ENCODE measurements at places on chromosomes 7 and 10.

DNA sequence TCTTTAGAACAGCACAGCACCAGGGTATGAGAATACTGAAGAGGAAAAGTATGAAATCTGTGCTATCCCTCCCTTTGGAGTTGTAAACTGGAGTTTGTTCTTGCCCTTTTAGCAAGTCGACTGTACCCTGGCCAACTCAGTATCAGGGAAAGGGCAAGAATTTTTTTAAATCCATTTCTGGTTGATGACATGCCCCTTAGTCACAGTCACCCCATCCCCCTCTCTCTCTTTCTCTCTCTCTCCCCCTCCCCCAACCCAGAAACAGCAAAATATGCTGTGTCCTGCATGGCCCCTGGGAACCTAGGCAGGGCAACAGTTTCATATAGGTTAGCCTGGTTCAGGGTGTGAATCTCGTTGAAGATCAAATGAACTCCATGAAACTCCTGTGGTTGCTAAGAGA, 177.7 kb upstream of the ADO start:
- DNase-seq = peak; percentile 75

GRCh38 chr7:142557971-142558582, 191.2 kb upstream of the PRSS1 start:
- peak; percentile 55 for DNase-seq

GRCh38 chr10:60943316-60944057, 498 bp downstream of the RHOBTB1 start:
- peak; percentile 56 for DNase-seq

GRCh38 chr10:110527731-110528171, 30.0 kb downstream of the DUSP5 start:
- DNase-seq = peak; percentile 62

DNA sequence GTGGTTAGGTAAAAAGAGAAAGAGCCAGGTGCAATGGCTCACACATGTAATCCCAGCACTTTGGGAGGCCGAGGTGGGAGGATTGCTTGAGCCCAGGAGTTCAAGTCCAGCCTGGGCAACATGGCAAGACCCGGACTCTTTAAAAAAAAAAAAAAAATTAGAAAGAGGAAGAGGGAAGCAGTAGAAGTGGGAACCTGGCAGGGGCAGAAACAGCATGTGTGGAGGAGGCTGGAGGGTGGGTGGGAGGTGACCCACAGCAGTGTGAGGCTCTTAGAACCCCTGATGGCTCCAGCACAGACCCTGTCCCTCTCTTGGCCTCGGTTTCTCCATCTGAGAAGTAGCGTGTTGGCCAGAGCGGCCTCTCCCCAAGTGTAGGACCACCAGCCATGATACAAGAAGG, 4.9 kb upstream of the CCL24 start:
- no peak for DNase-seq

GRCh38 chr10:13997650-13998049, 333.1 kb downstream of the FRMD4A start:
- DNase-seq = no peak

DNA sequence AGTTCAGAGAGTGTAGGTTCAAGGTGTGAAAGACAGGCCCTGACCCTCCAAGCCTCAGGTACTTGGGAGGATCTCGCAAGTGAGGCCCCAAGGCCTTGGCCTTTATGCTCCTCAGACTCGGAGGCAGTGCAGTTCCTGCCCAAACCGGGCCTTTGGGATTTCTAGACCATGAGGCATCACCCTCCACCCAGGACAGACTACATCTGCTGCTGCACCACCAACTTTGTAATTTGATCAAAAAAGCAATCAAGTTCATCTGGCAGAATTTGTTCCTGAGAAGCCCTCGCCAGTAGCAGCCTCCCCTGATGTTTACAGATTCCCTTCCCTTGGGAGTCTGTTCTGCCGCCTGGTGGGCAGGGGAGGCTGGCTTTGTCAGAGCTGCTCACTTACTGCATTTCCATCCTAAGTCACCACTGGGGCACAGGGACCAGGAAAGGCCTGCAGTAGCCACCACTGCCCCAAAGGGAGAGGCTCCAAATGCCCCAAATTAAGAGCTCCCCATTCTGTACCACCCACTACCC, 2.1 kb downstream of the CAMK2G start:
- peak; percentile 52 for DNase-seq

- DNase-seq = no peak
Measured at GRCh38 chr10:84026821-84027257, 112.5 kb upstream of the GHITM start.

DNA sequence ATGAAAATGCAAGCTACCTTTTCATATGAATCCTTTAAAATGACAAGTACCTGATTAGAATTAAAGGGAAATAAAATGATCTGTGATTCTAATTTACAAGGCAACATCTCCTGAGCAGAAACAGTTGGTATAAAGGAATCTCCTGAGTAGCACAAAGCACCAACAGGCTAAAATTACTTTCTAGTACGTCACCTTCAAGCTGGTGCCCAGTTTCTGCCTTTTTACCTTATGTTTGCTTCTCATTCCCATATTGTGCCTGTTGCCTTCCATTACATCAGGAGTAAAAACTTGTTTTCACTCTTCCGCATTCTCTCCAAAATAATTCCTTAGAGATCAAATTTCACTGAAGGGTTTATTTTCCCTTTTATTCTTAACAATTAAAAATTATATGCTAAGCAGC, 587.1 kb upstream of the KCND2 start:
- no peak for DNase-seq

GRCh38 chr10:49598164-49598856, 11.8 kb upstream of the SLC18A3 start:
- DNase-seq = no peak

DNA sequence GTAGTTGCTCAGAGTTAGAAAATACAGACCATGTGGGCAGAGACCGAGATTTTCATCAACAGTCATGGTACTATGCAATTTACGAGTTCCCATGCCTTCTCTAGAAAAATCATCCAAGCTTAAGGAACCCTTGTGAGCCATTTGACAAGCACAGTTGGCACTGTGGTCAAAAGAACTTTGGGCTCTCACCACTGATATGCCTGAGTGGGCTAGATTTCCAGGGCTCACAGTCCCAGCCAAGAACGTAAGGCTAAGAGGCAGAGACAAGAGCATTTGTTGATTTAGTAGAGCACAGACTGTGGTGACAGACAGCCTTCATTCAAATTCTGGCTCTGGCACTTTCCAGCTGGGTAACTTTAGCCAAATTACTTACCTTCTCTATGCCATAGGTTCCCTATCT, 407.0 kb downstream of the SORCS1 start:
- DNase-seq = no peak

GRCh38 chr10:33032654-33033151, 74.7 kb upstream of the ITGB1 start:
- peak; percentile 49 for DNase-seq

DNA sequence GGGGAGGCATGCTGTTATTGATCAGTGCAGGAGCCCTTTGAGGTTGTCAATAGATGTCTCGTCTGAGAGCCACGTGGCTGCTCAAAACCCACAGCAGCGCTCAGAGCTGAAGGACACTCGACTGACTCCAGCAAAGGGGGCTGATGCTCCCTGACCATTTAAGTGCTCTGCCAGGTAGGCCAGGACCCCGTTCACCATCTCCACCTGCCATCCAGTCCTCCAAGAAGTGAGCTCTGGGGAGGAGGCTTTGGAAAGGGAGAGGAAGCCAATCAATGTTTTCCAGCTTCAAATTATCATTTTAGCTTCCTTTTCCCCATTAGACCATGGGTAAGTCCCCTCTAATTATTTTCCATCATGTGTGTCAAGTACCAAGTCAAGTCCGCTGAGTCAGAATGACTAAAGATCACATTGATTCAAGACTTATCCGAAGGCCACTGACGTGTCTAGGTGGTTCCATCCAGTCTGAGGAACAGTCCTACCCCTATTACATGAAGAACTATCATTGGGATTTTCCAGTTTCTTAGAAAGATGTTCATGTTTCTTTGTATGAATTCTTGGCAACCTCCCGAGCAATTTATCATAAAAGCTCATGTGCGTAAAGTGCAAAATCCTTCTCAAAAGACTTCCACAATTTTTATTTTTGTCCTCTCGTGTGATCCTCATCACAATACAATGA, 302.6 kb upstream of the LYZL1 start:
- no peak for DNase-seq

DNA sequence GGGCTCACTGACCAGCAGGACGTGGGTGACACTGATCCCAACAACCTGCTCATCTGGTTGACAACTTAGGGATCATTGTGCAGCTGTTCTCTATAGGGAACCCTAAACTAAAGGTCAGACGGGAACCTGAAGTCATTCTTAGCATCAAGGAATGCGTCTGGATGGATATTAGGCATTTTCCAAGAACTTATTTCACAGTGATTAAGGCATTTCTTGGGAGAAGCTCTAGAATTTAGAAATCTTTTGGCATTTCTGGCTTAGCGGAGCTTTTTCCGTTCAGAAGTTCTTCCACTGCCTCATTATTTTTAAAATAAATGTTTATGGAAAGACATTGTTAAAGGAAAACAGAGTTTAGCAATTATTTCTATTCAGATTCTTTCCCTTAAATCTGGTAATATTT, 303.3 kb upstream of the IGFBP3 start:
- no peak for DNase-seq

- no peak for DNase-seq
Measured at GRCh38 chr7:148723166-148723559, 24.5 kb downstream of the CUL1 start.

GRCh38 chr7:149717481-149717880, 55.9 kb downstream of the ZNF467 start:
- no peak for DNase-seq

GRCh38 chr10:130493021-130493420, 356.8 kb downstream of the GLRX3 start:
- DNase-seq = no peak

DNA sequence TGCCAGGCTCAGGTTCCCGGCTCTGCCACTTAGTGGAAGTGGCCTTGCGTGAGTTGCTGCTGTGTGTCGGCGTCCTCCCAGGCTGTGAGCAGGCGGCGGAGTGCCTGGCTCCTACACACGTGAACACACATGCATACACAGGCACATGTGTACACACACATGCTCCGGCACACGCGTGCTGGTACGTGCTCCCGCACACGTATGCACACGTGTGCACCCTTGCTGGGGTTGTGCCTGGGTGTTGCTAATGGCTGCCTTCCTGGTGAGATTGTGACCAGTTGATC, 107.6 kb downstream of the INPP5A start:
- DNase-seq = no peak

GRCh38 chr7:41581041-41581440, 121.8 kb downstream of the INHBA start:
- no peak for DNase-seq

- DNase-seq = no peak
Measured at GRCh38 chr7:73770002-73770859, at the start of gene CLDN3. CLDN3 (minus strand) TSS chr7:73770270; CDS start chr7:73770049, 221 bp downstream.

- peak; percentile 22 for DNase-seq
Measured at GRCh38 chr10:95741807-95742467, 14.0 kb upstream of the ENTPD1 start.

DNA sequence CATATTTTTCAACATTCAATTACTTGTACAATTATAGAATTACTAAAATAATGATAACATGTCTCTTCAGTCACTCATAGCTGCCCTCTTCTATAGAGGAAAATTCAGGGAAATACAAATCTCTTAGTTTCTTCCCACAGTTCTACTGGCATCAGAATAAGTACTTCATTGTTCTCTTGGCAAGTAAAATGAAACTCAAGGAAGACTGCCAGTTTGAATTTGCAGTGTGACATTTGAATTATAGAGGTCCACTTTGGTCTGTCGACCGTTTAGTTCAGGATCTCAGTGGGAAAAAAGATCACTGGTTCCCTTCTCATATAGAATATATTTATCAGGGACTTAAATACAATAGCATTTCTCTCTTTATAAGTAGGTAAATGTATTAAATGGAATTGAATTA, 114.5 kb downstream of the PON1 start:
- DNase-seq = no peak

DNA sequence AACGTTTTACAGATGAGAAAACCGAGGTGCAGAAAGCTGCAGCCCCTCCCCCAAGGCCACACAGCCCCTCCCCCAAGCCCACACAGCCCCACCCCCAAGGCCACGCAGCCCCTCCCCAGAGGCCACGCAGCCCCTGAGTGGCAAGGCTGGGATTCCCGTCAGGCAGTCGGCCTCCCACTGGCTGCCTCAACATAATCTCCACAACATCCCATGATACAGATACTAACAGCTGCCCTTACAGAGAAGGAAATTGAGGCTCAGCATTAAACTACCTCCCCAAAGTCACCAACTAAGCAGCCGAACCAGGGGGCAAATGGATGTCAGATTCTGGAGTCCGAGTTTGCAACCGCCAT, 15.9 kb downstream of the SH3PXD2A start:
- no peak for DNase-seq

- no peak for DNase-seq
Measured at GRCh38 chr7:150742286-150742968, 5.2 kb downstream of the GIMAP5 start.

- no peak for DNase-seq
Measured at GRCh38 chr7:149869291-149869650, 4.5 kb upstream of the ATP6V0E2 start.

DNA sequence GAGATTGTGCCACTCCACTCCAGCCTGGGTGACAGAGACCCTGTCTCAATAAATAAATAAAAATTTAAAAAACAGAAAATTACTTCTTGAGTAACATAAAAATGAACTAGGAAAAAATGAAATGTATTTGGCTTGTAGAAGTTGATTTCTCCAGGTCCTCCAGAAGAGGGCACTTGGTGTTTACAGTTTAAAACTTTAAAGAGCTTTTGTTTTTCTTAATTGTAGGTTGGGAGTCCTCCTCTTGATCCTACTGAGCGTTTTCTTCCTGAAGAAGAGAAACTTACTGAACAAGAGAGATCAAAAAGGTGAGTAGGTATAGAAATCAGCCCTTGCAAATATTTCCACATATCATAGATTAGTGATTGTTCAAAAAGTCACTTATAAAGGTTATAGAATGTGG, 16.2 kb downstream of the KIFBP start:
- peak; percentile 36 for DNase-seq

DNA sequence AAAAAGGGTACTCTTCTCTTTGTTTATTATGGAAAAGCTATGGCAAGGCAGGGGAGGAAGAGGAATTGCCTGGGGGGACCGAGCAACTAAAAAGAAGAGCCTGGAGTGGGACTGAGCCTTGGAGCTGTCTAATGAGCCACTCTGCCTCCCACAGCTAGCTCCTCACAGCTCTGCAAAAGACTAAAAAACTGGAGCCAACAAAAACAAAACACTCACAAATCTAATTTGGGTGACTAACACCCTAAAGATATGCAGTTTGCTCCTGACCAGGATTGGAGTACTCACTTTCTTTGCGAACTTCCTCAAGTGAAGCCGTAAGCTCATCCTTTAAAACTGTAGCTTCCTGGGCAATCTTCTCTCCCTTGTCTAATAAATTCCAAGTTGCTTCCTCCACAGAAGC, 89.4 kb downstream of the CTNNA3 start:
- DNase-seq = peak; percentile 97
